Neural crest cell (in vitro differentiated cells): ENCODE measurements at places on chromosomes 13 and 19.

- no peaks in the 10 kb centered on the region for H3K27me3 ChIP-seq
- peak; percentile 16 for DNase-seq
Observed at GRCh38 chr13:68927387-68928026, 1180.1 kb upstream of the ATXN8OS start.

DNA sequence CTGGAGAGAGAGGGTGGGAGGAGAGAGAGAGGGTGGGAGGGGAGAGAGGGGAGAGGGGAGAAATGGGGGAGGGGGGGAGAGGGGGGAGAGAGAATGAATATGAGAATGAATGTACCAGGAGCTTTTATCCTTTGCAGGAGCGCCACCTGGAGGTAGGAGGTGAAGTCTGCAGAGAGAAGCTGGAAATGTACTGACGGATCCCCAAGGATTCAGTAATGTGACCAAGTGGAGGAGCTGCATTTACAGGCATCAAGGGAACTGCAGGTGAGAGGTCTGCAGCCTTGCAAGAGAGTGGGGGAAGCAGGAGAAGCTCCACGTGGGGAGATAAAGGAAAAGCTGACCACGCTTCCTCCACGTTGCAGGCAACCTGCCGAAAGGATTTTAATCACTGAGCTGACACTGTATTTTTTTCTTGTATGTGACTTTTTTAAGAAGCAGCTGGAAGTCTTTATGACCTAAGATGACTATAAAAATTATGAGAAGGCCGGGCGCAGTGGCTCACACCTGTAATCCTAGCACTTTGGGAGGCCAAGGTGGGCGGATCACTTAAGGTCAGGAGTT is 33.7 kb downstream of the VSTM1 start:
- H3K27ac ChIP-seq = no peak overlapping the region
- H3K4me1 ChIP-seq = peaks cover 6% of the 10 kb centered on the region
- H3K36me3 ChIP-seq = no peaks in the 10 kb centered on the region
- peaks cover 23% of the 10 kb centered on the region for H3K27me3 ChIP-seq

GRCh38 chr19:5911366-5911765 is 2.7 kb upstream of the CAPS start:
- DNase-seq = no peak
- H3K4me1 ChIP-seq = peaks cover 19% of the 10 kb centered on the region
- no peaks in the 10 kb centered on the region for H3K36me3 ChIP-seq
- H3K27me3 ChIP-seq = no peaks in the 10 kb centered on the region

- H3K36me3 ChIP-seq = peaks cover 26% of the 10 kb centered on the region
- H3K4me1 ChIP-seq = peaks cover 21% of the 10 kb centered on the region
- H3K4me3 ChIP-seq = no peak overlapping the region
Observed at GRCh38 chr13:23672616-23673015, 102.4 kb downstream of the TNFRSF19 start.

- H3K4me1 ChIP-seq = peaks cover 30% of the 10 kb centered on the region
- peaks cover 8% of the 10 kb centered on the region for H3K36me3 ChIP-seq
- peak overlapping the region; percentile 84 for H3K4me3 ChIP-seq
- H3K27ac ChIP-seq = peak overlapping the region; percentile 92
- DNase-seq = no peak
Observed at GRCh38 chr19:14496834-14497227, 904 bp upstream of the GIPC1 start.

GRCh38 chr19:30878495-30878894 is 470.7 kb downstream of the TSHZ3 start:
- no peaks in the 10 kb centered on the region for H3K36me3 ChIP-seq
- H3K4me1 ChIP-seq = no peaks in the 10 kb centered on the region
- H3K27me3 ChIP-seq = no peaks in the 10 kb centered on the region
- DNase-seq = no peak
- no peak overlapping the region for H3K27ac ChIP-seq
- H3K4me3 ChIP-seq = no peak overlapping the region

DNA sequence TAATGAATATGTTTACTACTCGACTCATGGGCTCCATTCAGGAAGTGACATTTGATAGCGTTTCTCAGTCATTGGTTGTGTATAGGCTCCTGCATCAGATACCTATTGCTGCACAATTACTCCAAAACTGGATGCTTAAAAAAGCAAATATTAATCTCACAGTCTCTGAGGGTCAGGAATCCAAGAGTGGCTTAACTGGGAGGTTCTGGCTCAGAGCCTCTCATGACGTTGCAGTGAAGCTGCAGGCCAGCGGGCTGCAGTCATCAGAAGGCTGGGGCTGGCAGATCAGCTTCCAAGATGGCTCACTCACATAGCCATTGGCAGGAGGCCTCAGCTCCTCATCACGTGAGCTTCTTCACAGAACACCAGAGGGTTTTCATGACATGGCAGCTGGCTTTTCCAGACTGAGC is 525.1 kb upstream of the NBEA start:
- no peaks in the 10 kb centered on the region for H3K27me3 ChIP-seq
- H3K36me3 ChIP-seq = no peaks in the 10 kb centered on the region
- peaks cover 5% of the 10 kb centered on the region for H3K4me1 ChIP-seq
- H3K27ac ChIP-seq = no peak overlapping the region

GRCh38 chr13:51894239-51894638 is 32.5 kb downstream of the CCDC70 start:
- no peak overlapping the region for H3K4me3 ChIP-seq
- H3K36me3 ChIP-seq = no peaks in the 10 kb centered on the region
- H3K27ac ChIP-seq = no peak overlapping the region
- H3K4me1 ChIP-seq = peaks cover 16% of the 10 kb centered on the region
- H3K27me3 ChIP-seq = peaks cover 2% of the 10 kb centered on the region

GRCh38 chr13:113275387-113275786 is 21.7 kb upstream of the LAMP1 start:
- H3K27ac ChIP-seq = no peak overlapping the region
- H3K4me3 ChIP-seq = no peak overlapping the region
- peaks cover 9% of the 10 kb centered on the region for H3K36me3 ChIP-seq
- DNase-seq = peak; percentile 25

GRCh38 chr13:73399347-73400216 is 340.8 kb downstream of the KLF5 start:
- no peak overlapping the region for H3K27ac ChIP-seq
- no peak for DNase-seq
- no peak overlapping the region for H3K4me3 ChIP-seq
- H3K4me1 ChIP-seq = peaks cover 22% of the 10 kb centered on the region
- no peaks in the 10 kb centered on the region for H3K36me3 ChIP-seq
